ENCODE measurements at places on chromosomes 12 and 14.

DNA sequence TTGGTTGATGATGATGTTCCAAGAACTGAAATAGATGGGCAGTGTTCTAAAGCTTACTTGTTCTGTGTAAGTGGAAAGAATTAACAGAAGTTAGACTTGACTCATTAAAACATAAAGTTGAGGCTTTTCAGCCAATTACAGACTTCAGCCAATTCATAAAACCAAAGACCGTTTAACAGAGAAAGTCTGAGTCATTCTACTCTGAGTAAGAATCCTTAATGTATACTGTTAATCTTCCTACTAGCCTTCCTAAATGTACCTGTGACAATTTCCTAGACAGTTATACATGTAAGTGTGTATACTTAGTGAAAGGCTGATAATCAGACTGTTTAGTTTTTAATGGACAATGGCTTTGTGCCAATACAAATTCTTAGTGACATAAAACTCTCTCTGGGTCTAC is 681.0 kb downstream of the RPL10L start:
- peak; percentile 58 for DNase-seq

- DNase-seq = no peak
These were observed 10.0 kb upstream of the IL26 start for GRCh38 chr12:68235576-68235975.

DNA sequence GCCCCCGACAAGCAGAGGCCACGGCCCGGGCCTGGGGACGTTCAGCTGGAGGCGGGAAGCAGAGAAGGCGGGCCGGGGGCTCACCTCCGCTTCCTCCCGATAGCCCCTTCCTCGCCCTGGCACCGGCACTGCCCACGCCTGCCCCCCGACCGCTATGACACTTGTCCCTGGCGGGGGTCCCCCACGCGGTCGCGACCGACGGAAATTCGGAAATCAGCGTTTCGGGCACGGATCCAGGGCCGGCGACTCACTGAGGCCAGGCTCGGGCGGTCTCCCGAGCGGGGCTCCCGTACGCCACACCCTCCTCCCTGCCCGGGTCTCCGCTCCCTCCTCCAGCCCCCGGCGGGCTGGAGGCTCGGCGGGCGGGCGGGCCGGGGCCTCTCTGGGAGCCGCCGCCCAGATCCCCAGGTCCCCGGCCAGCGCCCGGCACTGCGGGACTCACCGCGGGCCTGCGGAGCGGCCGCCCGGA is 581 bp downstream of the PITPNM2 start:
- no peak for DNase-seq

DNA sequence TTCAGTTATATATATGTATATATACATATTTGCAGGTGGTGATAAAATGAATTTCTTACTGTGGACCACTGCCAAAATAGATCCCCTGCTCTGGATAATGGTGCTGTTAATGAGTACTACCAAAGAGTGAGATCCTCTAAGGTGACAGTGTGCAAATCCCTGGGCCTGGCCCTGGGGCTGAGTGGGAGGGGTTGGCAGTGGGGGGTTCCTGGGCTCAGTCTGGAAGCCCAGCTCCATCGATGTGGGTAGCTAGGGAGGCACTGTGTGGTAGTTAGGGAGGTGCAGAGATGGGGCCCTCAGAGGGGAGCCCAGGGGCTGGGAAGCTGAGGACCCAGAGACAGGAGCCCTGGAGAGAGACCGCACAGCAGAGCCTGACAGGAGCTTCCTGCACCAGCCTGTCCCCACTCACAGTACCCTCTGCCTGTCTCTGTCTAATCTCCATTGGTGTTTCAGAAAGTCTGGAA is 9.1 kb downstream of the KRT8 start:
- DNase-seq = no peak

GRCh38 chr14:65137648-65138307 is 35.5 kb upstream of the MAX start:
- DNase-seq = no peak

DNA sequence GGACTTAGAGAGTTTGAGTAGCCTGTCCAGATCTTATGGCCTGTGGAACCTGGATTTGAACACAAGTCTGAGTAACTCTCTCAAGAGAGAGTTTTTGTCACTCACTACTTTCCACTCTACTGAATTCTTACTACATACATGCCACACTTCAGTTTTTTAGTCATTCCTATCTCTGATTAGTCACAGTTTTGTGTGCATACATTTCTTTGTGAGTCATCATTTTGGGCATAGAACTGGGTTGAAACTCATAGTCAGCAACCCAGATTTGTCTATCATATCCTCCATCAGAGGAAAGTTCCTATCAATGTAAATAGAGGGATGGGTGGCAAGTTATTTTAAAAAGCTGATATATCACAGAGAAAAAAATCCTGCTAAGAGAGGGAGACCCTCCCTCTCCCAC is 42.9 kb downstream of the FLRT2 start:
- no peak for DNase-seq

DNA sequence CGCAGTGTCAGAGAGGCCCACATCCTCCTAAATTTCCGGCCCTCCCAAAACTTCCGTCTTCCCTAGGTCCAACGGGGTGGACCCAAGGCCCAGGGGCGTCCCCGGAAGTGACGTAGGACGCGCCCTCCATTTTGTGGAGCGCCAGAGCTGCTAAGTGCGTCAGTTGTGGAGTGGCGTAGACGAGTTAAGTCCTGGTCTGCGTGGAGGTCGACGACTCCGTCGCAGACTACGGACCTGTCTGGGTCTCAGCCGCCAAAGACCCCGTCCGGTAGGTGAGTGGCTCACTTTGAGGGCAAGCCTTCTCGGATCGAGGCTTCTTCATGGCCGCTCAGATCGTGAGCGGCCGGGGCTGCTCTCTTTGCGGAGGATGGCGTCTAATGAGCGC is at the start of gene SRSF5:
TSS of gene SRSF5 (plus strand) at position 159 of the 385 bp plus-strand sequence. CDS start 1,015 bp downstream, outside the sequence.
- DNase-seq = peak; percentile 85

GRCh38 chr12:29773076-29773475 is 10.7 kb downstream of the TMTC1 start:
- DNase-seq = no peak

- DNase-seq = peak; percentile 39
These were observed 11.4 kb upstream of the DNAL1 start for GRCh38 chr14:73633116-73634010.

- no peak for DNase-seq
These were observed 10.7 kb upstream of the TXNRD1 start for GRCh38 chr12:104204690-104205480.

DNA sequence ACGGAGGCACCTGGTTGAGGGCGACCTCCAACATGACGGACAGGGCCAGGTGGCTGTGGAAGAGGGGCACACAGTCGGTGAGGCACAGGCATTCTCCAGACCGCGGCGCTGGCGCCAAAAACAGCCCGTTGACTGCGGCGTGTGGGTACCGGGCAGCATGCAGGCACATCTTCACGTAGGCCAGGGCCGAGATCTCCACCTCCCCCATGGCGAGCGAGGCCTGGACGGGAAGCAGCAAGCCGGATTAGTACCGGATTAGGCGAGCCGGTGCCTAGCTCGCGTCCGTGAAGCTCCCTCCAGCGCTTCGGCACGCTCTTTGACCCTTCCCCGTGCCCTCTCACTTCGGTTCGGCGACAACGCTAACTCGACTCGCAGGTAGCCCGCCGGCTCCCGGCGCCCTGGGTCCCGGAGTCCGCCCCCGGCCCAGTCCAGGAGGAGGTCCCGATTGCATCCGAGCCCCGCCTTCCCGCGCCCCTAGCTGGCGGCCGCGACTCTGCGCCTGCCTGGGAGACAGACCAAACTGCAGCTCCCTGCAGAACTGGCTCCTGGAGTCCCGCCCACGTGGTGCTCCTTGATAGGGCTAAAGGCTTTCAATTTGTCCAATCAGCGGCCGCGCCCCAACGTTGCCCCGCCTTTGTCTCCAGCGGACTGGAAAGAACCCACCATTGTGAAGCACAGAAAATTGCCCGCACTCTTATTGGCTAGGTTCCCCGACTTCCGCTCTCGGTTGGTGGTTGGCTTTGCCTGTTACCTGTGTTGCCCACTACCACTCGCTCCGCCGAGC is at the start of gene EMC9:
TSS of gene EMC9 (minus strand) at position 495 of the 784 bp plus-strand sequence. CDS start at position 208, 287 bp downstream.
- DNase-seq = peak; percentile 99

DNA sequence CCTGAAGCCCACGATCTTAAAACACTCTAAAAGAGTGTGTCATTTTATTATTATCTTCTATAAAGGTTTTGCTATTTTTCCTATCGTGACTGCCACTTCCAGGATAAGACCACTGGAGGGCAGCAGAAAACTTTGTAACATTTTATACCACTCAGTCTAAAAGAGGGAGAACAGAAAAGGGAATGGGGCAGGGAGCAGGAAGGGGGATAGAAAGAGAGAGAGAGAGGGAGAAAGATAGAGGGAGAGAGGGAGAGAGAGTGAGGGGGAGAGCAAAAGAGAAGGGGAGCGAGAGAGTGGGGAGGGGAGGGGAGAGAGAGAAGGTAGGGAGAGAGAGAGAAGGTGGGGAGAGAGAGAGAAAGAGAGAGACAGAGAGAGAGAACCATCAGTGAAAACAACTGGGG is 2.0 kb upstream of the ART4 start:
- peak; percentile 41 for DNase-seq

DNA sequence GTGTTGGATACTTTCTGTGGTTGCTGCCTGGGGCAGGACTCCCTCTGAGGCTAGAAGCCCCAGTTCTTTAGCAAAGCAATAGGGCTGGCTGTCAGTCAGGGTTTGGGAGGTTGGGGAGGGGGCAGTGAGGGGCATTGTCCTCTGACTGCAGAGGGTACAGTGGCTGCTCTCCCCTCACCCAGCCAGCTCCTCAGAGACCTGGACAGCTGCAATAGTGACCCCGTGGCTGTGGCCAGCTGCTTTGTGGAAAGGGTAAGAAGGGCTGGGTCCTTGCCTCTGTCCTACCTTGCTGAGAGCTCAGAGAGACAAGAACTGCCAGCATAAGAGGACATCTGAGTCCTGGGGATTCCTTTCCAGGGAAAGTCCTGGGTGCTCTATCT is 25.8 kb downstream of the PLEKHG3 start:
- DNase-seq = no peak

DNA sequence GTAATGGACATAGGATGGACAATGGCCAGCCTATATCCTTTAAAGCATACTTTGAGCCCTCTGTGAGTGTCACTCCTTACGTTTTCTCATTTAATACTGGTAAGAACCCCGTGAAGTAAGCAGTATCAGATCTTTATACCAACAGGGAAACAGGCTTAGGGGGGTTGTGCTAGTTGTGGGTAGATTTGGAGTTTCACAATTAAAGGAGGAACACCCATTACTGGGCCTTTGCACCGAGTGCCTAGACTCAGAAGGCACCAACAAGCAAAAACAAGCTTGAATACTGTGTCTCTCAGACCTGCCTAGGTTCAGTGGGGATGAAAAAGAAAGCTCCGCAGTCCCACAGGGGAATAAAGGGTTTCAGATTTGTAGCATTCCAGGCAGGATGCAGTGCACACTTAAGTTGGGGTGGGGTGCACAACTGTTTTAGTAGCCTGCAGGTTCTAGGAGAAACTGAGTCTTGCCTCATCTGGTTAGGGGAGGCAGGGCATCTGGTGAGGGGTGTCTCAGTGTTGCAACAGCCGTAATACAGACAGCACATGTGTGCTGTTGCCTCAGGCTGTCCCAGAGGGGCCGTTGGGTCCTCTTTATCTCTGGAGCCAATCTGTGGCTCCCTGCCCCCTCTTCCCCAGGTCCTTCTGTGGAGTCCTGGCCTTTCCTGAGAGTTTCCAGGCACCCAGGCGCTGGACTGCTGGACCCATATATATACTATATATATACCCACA is 51.2 kb downstream of the IRAK3 start:
- peak; percentile 1 for DNase-seq

DNA sequence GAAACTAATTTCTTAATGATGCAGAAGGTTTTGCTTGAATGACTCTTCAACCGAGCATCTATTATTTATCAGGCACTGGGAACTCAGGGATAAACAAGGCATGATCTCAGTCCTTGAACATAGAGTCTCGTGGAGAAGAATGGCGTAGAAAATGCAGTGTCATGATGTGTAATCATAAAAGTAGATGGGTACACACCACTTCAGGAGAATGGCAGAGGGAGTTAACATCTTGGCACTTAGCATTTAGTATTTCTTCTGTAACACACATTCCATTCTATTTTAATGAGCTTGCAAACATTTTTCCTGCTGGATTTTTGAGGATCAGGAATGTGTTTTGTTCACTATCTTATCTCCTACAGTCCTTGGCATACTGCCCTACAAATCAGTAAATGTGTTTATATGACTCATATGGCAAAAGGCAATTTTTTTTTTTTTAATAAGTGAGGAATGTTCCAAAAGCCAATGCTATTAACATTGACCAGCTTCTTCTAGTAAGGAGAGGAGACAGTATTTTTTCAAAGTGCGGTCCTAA is 3.8 kb downstream of the TXNRD1 start:
- DNase-seq = no peak

GRCh38 chr12:101231636-101232035 is 21.6 kb upstream of the SLC5A8 start:
- DNase-seq = no peak

DNA sequence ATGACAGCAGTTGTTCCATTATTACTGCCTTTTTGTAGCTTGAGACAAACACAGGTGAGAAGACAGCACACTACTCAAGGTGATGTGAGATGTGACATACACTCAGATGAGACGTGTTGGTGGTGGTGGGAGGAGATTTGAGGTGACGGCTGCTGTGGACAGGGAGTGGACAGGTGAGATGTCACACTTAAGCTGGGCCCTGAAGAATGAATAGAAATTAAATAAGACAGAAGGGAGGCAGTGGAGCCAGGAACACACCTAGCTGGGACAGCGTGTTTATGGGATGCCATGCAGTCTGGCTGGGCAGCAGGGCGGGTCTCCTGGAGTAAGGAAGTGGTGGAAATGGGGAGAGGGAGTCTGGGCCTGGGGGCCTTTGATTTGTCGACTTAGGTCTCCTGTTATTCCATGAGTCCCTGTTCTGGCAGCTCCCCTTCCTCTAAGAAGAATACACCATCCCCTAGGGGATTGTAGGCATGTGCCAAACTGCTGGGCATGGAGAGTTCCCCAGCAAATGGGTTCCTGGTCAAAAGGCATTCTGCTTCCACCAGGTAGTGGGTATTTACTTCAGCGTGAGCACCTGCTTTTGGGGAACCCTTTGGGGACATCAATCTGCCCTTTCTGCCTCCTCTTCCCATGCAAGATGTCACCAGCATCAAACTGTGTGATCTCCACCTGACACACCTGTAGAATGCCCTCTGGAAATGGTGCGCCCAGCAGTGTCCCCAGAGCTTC is 71.2 kb upstream of the ESRRB start:
- DNase-seq = no peak

DNA sequence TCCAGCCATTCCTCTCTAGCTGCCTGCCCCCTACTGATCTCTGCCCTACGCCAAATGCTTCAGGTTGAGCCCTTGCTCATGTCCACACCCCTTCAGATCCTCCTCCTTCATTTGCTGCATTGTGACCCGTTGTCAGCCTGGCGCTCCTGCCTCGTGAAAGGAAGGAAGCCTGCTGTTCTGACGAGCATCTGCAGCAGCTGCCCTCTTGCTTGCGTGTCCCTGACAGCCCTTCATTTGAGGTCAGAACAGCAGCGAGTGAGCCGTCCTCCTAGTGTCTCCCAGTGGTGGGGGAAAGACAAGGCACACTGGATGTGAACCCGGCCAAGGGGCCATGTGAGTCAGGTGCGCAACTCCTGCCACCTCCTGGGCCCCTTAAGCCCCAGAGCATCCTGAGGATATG is 3.0 kb upstream of the PIANP start:
- DNase-seq = no peak

DNA sequence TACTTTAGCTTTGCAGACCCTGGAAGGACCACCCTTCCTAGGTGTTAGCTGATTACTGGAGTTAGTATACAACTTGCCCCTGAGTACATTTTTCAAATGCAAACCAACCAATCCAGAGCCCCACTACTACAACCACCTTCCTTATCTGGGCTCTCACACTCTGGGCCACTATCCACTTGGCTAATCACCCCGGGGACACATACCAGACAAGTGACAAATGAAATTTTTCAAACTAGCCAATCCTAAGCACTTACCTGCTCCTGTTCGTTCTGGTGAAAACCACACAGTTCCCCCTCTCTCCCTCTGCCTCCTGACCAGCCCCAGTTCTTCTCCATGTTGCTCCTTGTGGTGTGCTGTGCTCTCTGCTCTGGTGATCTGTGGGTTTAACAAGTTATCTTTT is 140.4 kb downstream of the CNTN1 start:
- DNase-seq = no peak

All from NCI-H1930 (cell line).